ENCODE measurements at places on chromosomes 6 and 20. TPM values are rescaled to one million over a fixed set of nuclear protein-coding genes. Genes with fewer than 3 reads are reported as not detected.

The CCN5 gene
- total RNA-seq: not detected

The OR12D3 gene
- not detected for total RNA-seq

The PDRG1 gene
- total RNA-seq: 19.1 TPM

The LY6G6D gene
- total RNA-seq: not detected

The VSTM2L gene
- total RNA-seq: not detected

The PRR18 gene
- total RNA-seq: not detected

The CCN2 gene
- not detected for total RNA-seq

The SLC2A10 gene
- not detected for total RNA-seq

The GPX5 gene
- total RNA-seq: not detected

The OR2H1 gene
- total RNA-seq: not detected

The KIF6 gene
- total RNA-seq: not detected

The C20orf202 gene
- not detected for total RNA-seq

The SPTLC3 gene
- not detected for total RNA-seq

The SERINC1 gene
- 72.1 TPM for total RNA-seq

The BRD2 gene
- 281 TPM for total RNA-seq

The CCDC170 gene
- total RNA-seq: not detected

The BEND3 gene
- 4.4 TPM for total RNA-seq

The MDFI gene
- not detected for total RNA-seq

The POM121L2 gene
- not detected for total RNA-seq

The SLC26A8 gene
- total RNA-seq: not detected

The TXNDC5 gene
- total RNA-seq: 48.3 TPM

The NAA20 gene
- total RNA-seq: 81.4 TPM

The HLA-DMA gene
- 22.4 TPM for total RNA-seq

The NOTCH4 gene
- total RNA-seq: 0.73 TPM

The CLVS2 gene
- total RNA-seq: not detected

The SEL1L2 gene
- total RNA-seq: not detected

The CDH22 gene
- not detected for total RNA-seq

The GPR63 gene
- 3.0 TPM for total RNA-seq

The CMTR1 gene
- total RNA-seq: 51.8 TPM

The CGA gene
- not detected for total RNA-seq

The ASIP gene
- not detected for total RNA-seq

The DNAJC5 gene
- total RNA-seq: 46.8 TPM

The MTCH1 gene
- total RNA-seq: 97.9 TPM

The CST4 gene
- not detected for total RNA-seq

The PTCHD4 gene
- total RNA-seq: not detected

The BPIFB2 gene
- total RNA-seq: not detected

The TPX2 gene
- total RNA-seq: 142 TPM
